ENCODE measurements at places on chromosomes 1 and 21. TPM values are rescaled to one million over a fixed set of nuclear protein-coding genes. Genes with fewer than 3 reads are reported as not detected.

GRCh38 chr1:187961895-187962294, 1133.1 kb downstream of the PLA2G4A start:
- H3K4me3 ChIP-seq = no peak overlapping the region
- H3K27me3 ChIP-seq = no peaks in the 10 kb centered on the region
- H3K36me3 ChIP-seq = no peaks in the 10 kb centered on the region
- DNase-seq = no peak
- H3K4me1 ChIP-seq = no peaks in the 10 kb centered on the region

GRCh38 chr1:246001837-246002230, 505.2 kb downstream of the SMYD3 start:
- no peak overlapping the region for H3K4me3 ChIP-seq
- no peak overlapping the region for H3K27ac ChIP-seq
- peaks cover 12% of the 10 kb centered on the region for H3K4me1 ChIP-seq
- H3K27me3 ChIP-seq = no peaks in the 10 kb centered on the region

GRCh38 chr1:244209955-244210354, 158.9 kb downstream of the ZBTB18 start:
- no peaks in the 10 kb centered on the region for H3K27me3 ChIP-seq
- no peak overlapping the region for H3K27ac ChIP-seq
- no peak for DNase-seq

The TAF1A gene
- total RNA-seq = 17.1 TPM

The VANGL2 gene
- total RNA-seq = 0.07 TPM

The LIN28A gene
- total RNA-seq = not detected

The RHBG gene
- not detected for total RNA-seq
